Stimulated activated CD4-positive, alpha-beta T cell treated with anti-CD3 and anti-CD28 coated beads, TNF-alpha, amount 100 ng/mL, for 24 hours (primary cell): ENCODE measurements at places on chromosomes 16 and 17.

DNA sequence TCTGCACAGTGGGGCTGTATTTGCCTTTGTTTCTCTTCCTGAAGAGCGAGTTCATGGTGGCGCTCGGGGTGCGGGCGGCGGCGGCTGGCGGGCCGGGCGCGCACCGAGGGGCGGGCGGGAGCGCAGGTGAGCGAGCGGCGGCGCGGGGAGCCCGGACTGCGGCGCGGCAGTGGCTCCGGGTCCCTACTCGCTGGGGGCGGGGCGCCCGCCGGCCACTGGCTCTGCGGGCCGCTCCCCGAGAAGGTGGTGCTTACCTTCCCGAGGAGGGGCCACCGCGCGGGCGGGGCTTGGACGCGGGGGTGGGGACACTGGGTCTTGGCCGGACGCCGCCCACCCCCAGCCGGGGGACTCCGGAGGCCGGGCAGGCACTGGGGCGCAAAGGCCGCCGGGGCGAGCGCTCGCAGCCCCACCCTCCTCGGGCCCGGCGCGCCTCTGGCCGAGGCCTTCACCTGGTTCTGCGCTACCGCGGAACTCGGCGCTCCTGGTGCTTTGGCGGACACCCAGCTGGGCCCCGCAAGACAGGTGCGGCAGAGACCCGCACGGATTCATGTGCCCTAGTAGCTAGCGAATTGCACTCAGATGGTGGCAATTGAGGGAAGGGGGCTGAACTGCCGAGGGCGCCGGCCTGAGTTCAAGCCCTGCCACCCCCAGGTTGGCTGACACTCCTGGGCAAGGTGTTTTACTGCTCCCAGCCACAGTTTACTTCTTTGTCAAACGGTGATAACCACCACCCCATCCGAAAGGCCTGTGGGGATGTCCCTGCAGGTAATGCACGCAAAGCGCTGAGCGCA, at the start of gene PPL:
TSS of gene PPL (minus strand) at position 158 of the 791 bp plus-strand sequence. CDS start at position 55, 103 bp downstream.
- DNase-seq, result no peak

DNA sequence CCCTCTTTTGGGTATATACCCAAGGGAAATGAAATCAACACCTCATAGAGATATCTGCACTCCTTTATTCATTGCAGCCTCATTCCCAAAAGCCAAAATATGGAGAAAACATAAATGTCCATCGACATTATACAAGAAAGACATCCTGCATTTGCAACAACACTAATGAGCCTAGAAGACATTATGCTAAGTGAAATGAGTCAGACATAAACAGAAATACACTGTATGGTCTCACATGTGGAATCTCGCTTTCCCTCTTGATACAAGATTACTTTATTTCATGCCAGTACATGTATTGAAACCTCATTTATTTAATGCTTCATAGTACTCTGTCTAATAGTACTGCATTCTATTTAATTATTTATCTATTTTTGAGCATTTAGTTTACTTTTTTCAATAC, 157.2 kb downstream of the ZNF18 start:
- no peak for DNase-seq

- DNase-seq, result no peak
Observed at GRCh38 chr17:29682987-29683386, 60.3 kb upstream of the CORO6 start.

GRCh38 chr16:11624205-11624604, 37.5 kb upstream of the LITAF start:
- no peak for DNase-seq

DNA sequence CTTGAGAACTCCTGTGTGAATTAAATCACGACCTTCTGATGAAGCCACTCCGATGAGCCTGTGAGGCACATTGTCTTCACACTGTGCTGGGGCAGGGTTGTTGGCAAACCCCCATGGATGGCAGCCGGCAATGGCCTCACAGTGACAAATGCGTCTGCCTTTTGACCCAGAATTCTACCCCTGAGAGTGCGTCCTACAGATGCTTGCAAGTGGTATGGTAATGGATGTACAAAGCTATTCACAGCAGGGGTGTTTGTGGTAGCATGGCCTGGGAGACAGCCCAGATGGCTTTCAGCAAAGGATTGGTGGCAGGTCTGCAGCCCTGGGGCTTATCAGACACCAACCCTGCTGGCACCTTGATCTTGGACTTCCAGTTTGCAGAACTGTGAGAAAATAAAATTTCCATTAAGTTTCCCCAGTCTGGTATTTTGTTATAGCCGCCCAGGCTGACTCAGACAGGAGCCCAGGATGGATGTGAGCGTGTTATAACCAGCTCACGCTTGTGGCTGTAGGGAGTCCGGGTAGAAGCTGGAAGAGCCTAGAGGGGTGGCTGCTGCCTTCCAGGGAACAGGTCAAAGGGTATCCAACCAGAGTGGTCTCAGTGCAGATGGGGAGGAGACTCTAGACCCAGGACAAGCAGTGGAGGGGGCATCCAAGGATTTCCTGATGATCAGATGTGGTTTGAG, 10.1 kb downstream of the AFMID start:
- no peak for DNase-seq
